ENCODE measurements at places on chromosomes 2 and 18.

- no peak for DNase-seq
Observed at GRCh38 chr2:33106115-33106514, 159.4 kb downstream of the LTBP1 start.

DNA sequence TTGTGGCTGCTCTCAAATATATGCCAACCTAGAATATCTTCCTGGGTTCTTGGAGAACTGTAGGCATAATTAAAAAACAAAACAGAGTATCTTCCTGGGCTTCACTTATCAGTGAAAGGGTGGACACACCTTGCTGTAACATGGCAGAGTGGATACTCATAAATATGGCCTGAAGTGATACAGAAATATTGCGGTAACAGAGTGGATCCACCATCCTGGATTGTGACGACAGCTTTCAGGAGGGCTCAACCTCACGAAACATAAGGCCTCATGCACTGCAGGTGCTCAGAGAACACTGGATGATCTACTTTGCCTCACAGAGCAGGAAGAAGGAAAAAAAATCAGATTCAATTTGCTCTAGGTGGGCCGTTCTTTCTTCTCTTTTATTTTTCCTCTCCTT, 336.0 kb downstream of the NBAS start:
- no peak for DNase-seq

- DNase-seq = no peak
Observed at GRCh38 chr18:58325494-58325893, 281.5 kb downstream of the NEDD4L start.

DNA sequence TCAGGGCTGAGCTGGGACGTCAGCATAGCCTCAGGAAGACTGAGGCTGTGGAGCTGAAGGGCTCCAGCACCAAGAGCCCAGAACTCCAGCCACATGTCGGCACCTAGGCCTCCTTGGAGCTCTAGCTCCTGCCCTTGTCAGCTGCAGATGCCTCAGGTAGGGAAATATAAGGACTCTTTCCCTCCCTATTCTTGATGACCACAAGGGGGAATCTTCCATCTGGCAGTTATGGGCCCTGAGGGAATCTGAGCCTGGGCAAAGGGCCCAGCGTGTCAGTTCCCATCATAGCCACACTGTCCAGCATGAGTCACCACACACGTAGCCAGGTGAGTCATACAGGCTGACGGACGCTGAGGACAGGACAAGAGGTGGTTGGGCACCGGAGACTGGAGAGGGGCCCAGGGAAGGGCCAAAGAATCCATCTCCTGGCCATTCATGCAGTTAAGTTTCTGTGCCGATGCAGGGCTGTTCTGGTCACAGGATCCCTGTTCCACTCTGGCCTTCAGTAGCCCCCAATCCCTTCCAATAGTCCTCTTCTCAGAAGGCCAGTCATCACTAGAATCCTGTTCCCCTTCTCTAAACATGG, 1.8 kb downstream of the MPV17 start:
- peak; percentile 95 for DNase-seq

- no peak for DNase-seq
Observed at GRCh38 chr2:41914936-41915335, 132.9 kb upstream of the PKDCC start.

DNA sequence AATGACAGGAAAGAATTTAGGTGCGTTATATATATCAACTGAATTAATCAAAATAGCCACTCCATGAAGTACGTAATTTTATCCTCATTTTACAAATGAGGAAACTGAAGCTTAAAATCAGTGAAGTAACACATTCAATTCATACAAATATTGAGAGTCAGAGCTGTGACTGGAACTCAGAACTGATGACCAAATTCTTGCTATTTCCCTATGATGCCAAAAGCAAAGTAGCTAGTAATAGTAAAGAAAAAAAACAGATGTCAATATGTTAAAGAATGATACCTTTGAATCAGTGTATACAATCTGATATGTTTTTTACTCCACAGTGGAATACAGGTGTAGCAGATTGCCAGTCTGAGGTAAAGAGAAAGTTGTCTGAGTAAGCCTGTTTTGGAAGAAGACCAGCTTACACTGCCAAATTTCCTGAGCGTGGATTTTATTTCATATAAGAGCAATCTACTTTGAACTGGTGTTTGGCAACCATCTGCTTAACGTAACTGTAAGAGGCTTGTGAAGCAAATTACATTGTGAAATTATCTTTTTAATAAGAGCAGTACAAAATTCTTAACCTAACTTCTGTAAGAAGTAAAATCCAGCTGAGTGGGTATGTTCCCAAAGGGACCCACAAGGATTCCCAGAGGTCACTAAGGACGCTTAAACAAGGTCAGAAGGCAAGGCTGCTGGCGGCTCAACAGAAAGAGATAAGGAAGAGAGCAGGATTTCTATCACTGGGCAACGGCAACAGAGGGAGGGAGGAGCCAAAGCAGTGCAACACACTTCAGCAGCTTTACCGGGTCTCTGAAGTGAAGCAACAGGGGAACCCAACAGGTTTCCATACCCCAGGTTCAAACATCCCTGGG, 85.6 kb downstream of the IKZF2 start:
- no peak for DNase-seq

- DNase-seq = no peak
Observed at GRCh38 chr2:67446491-67446911, 49.4 kb downstream of the ETAA1 start.

- DNase-seq = no peak
Observed at GRCh38 chr2:33142810-33143209, 196.1 kb downstream of the LTBP1 start.

GRCh38 chr2:51994123-51994763, 962.3 kb upstream of the NRXN1 start:
- no peak for DNase-seq

- no peak for DNase-seq
Observed at GRCh38 chr2:74238879-74239278, 40.5 kb downstream of the MTHFD2 start.

- no peak for DNase-seq
Observed at GRCh38 chr2:148814143-148814859, 60.7 kb upstream of the KIF5C start.

DNA sequence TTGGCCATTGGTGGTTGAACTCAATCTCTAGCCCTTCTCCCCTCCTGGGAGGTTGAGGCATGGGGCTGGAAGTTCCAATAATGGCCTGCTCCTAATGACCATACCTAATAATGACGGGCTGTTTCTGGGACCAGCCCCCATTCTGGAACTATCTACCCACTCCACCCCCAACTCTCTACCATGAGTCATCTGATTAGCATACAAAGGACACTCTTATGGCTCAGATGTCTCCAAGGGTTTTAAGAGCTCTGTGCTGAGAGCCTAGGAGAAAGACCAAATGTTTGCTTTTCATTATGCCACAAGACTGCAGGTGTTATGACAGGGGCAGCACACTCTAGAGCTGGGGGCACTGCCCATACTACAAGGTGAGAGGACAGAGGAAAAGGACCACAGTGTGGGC, 137.0 kb upstream of the NCKAP5 start:
- no peak for DNase-seq

DNA sequence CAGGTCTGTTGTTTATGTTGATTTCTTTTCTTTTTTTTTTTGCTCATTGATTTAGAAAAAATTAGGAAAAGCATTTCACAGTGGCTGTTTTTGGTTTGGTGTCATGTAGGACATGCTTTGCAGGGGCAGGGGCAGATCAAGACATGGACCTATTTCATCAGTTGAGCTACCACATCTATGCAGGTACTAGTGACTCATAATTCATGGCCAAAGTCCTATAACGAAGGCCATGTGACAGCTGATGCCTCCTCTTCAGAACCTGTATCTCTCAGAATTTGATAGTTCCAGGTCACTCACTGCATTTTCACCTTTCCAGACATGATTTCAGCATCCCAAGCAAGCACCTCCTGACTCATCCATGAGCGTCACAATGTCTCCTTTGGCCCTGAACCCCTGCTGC, 195.8 kb downstream of the ALK start:
- DNase-seq = no peak

DNA sequence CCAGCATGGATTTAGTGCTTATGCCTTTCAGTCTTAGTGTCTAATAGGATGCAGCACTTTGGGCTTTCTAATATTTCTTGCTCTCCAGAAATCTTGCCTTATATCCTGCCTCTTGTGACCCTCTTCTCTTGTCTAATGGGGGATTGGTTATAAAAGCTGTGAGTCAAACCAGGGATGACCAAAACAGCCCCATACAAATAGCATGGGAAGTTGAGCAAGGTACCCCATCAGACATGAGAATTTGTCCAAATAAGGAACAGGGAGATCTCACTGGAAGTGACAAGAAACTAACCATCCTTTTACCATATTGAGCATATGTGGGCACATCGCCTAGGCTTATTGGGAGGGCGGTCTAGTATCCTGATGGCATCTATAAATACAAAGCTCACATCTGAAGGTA, 78.8 kb upstream of the BZW1 start:
- DNase-seq = no peak

GRCh38 chr2:168138374-168138773, 109.0 kb downstream of the STK39 start:
- DNase-seq = no peak

GRCh38 chr18:23756590-23757436, 67.6 kb downstream of the LAMA3 start:
- no peak for DNase-seq

DNA sequence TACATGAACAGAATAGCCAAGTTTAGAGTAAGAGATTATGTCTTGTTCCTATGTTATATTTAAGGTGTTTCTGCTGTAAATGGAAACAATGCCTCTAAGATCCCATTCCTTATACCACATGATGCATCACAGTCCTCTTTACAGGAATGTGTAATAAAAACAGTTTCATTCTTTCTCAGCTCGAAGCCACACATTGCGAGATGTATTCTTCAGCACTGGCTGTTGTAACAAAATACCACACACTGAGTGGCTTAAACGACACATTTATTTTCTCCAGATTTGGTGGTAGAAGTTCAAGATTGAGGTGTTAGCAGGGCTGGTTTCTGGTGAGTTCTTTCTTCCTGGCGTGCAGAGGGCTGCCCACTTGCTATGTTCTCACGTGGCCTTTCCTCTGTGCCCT, 246.2 kb downstream of the SOCS6 start:
- no peak for DNase-seq

DNA sequence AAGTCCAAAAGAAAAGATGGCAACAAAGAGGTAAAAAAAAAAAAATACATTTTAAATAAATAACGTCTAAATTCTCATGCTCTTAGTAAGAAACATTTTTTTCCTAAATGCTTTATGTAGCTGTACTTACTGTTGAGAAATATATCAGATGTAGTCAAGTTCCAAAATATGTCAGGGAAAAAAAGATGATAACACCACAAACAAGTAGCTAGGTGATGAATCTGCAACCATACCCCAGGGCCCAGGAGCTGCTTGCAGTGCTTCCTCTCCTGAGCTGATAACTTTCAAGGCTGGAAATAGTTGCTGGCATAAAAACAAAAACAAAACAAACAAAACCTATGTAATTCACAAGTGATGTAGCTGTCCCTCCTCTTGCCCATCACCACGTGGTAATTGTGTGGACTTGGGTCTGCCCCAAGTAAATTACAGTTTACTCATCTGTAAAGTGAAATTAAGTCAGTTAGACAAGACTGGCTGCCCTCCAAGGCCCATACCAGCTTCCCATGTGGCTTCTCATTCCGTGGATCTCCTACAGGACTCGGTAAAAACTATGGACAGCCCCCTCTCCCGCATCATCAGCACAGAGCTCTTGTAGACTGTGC, 82.6 kb downstream of the SP100 start:
- DNase-seq = no peak

DNA sequence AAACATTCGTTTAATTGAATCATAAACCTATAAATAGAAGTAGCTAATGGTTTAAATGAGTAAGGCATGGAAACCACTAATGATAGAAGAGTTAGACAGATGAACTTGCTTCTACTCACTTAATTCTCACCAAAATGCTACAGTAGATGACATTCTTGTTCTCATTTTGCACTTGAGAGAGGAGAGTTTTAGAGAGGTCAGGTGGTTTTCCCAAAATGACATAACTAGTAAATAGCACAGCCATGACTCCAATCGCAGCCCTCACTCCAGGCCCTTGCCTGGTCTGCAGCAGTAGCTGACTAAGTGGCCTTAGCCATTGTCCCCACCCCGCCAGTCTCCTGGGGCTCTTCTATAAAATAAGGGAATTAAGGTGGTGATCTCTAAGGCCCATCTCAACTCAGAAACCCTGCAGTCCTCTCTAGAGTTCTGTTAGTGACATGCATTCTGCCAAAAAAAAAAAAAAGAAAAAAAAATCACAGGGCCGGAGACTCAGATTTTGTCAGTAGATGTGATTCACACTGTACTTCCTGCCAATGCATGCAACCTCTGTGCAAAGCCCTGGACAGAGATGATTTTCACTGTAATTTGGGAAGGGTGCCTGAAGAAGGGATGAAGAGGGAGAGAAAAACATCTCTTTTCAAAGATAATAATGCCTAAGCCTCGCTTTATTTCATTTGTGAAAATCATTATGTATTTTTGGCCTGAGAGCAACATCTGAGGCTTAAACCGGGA, 221.8 kb downstream of the ANAPC1 start:
- DNase-seq = no peak

- no peak for DNase-seq
Observed at GRCh38 chr2:86072271-86072858, 33.3 kb downstream of the POLR1A start.

- DNase-seq = no peak
Observed at GRCh38 chr2:150020221-150020620, 432.6 kb upstream of the MMADHC start.

DNA sequence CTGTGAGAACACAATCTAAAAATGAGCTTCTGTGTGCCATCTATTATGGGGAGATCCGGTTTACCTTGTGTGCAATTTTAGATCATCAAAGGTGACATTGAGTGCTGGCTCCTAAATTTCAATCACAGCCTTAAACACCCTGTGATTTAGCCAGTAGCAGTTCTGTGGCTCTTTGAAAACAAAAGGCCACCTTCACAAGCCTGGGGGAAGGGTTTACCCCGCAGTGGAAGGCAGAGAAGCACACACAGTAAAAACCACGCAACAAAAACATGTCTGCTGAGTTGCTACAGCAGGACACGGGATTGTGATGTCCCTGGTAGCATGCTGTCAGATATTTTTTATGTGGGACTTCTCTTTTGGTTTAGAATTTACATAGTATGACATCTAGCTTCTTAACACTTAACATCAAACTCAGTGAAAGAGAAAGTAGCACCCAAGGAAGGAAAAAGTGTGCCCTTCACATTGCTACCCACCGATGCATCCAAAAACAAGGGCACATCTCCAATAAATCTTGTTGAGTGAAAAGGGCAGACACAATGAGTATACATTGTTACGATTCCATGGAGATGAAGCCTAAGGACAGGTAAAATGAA, 56.1 kb upstream of the RNF152 start:
- no peak for DNase-seq

- no peak for DNase-seq
Observed at GRCh38 chr2:198253995-198254394, 449.6 kb downstream of the PLCL1 start.

GRCh38 chr2:18475884-18476283, 84.6 kb downstream of the RDH14 start:
- DNase-seq = no peak
